ENCODE measurements at places on chromosomes 5 and 9.

GRCh38 chr9:447230-448025, 232.8 kb downstream of the DOCK8 start:
- DNase-seq = no peak

DNA sequence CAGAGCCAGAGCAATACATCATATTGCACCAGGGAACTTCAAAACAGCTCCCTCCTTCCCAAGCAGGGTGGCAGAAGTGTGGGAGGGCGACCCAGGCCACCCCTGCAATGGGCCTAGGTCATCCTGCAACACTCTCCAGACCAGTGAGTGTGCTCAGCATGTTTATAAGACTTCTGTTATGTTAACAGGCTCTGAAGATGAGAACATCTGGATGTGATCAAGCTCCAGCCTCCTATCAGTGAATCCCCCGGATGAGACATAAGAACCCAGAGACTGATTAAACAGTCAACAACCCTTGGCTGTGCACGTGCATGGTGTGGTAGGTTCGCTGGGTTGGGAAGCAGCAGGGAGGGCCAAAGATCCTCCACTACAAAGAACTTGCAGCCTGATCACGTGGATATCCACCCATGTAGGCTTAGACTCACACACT, 63.3 kb downstream of the ABCA1 start:
- DNase-seq = no peak

GRCh38 chr9:8447601-8448000, 648.0 kb upstream of the DMAC1 start:
- no peak for DNase-seq

DNA sequence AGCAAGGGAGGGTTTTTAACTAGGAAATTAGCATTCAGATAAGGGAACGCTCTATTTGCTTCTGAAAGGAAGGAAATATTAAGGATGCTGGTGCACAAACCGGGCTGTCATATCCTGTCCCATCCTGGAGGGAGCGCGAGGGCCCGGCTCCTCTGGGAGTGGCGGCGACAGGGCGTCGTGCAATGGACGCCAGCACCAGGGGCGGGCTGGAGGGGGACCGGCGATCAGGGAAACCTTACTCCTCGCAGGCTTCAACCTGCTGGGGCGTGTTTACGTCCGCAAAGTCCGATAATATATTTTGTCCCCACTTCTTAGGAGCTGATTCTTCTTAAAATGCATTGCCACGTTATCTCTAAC, 197.1 kb upstream of the TBCA start:
- DNase-seq = no peak

- no peak for DNase-seq
These were observed 253.6 kb downstream of the MAST4 start for GRCh38 chr5:66849803-66850202.

DNA sequence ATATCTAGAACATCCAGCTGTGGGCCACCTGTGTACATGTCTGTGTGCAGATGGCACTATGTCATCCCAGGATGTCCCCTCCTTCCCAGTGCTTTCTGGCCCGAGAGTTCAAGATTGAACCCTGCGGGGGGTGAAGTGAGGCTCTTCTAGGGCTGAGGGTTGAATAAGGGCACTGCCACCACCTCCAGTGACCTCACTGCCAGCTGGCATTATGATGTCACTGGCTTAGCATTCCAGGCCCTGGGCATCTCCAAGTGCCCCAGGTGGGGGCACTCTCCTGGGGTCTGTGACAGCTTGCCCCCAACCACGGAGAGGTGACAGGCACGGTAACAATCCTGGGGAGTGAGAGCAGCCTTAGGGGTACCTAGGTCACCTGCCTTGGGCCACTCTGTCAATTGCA, 27.1 kb downstream of the CXXC5 start:
- no peak for DNase-seq

GRCh38 chr9:15707000-15707399, 154.2 kb downstream of the CCDC171 start:
- no peak for DNase-seq

DNA sequence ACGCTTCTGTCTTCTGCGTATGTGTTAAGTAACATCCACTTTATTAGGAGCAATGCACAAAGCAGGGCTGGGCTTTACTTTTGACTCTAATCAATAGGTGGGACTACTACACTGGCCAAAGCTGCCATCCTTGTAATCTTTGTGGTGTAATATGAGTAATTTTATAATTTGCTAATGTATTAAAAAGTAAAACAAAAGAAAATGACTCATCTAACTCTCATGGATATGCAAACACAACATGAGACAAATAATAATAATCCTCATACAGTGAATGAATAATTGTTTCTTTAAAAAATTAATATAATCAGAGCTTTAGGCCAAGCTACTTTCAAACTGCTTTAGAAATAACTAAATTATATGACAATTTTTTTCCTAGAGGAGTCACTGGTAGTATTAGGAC, 90.7 kb downstream of the NR3C1 start:
- DNase-seq = no peak

GRCh38 chr5:168813184-168813968, 234.2 kb upstream of the PANK3 start:
- no peak for DNase-seq

DNA sequence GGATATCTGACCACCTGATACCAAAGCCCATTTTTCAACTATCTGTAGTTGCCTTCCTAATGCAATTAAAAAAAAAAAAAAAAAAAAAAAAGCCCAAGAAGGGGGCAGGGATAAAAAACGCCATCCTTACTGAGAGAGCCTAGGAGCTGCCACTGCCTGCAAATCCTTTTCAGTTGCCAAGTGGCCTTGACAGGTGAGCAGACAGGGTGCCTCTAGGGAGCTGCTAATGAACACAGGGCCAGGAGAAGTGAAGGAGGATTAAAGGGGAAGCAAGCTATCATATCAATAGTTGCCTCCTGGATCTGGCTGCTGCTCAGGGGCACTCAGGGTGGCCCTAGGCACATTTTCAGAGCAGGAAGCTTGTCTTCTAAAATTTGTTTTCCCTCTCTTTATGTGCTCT, 547.4 kb downstream of the TLE1 start:
- no peak for DNase-seq

DNA sequence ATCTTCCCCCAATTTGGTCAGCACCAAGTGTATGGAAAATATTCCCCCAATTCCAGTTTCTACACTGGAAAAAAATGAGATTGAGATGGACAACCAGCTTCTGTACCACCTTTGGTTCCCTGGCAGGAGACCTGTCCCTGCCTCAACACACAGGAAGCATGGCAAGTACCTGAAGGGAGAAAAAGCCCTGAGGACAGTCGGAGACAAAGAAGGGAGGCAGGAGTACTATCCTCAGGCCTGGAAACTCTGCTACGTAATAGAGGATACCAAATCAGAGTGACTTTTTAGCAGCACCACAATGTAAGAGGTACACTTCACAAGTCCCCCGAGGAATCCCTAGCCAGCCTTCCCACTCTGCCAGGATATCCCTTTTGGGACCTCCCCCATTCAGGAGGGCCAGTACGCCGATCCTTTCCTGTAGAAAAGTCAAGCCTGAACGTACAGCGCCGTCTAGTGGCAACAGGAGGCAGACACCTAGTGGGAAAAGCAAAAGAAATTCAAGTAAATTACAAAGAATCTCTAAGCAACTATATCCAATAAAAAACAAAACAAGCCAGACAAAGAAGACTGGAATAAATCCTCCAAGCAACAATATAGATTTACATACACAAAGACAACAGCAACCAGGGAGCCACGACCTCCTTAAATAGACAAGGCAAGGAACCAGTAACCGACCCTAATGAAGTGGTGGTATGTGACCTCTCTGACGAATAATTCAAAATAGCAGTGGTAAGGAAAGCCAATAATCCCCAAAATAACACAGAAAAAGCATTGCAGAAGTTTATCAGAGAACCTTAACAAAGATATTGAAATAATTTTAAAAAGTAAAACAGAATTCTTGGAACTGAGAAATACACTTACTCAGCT, 63.3 kb upstream of the SLCO6A1 start:
- no peak for DNase-seq

Data from ascending aorta (tissue), 2 donors.